ENCODE measurements at places on chromosomes 11 and 22.
A peak's percentile ranks its signal among the peaks of the same experiment; 100 is the strongest.

DNA sequence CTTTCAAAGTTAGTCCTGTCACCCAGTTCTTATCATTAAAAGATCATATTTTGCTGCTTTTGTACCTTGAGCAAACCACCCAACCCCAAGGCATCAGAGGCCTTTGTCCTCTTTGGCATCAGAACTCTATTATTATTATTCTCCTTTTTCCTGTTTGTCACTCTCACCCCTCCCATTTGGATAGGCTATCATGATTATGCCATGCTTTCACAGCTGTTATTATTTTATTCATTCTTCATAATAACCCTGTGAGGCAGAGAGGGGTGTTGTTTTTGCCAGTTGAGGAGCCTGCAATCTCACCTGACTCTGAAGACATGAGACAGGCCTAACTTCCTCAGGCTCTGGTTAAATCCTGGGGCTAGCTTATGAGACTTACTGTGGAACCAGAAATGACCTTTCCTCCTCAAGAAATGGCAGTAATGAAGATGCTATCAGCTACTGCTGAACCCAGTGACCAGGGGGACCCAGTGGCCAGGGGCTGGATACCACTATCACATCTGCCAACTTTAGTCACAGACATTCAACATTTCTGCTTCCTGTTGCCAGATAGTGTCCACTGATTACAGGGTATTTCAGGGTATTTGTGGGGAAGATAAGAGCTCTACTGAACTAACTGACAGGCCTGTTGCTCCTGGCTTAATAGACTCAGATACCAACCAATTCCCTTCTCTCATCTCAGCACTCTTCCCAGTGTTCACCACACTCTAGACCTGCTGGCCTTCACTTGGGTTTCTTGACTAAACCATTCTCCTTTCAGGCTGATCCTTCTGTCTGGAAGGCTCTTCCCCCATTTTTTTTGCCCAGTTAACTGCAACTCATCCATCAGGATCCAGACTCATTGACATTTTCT lies 11.8 kb upstream of the SWAP70 start:
- no peak for DNase-seq

- no peak for DNase-seq
These were observed 52.6 kb downstream of the ABTB2 start for GRCh38 chr11:34305193-34305592.

- no peak for DNase-seq
These were observed 408.7 kb downstream of the BRD1 start for GRCh38 chr22:49418943-49419342.

- DNase-seq: no peak
These were observed 470.1 kb upstream of the B3GAT1 start for GRCh38 chr11:134882141-134882540.

GRCh38 chr11:821512-822371 lies 3.0 kb downstream of the PNPLA2 start:
- no peak for DNase-seq

DNA sequence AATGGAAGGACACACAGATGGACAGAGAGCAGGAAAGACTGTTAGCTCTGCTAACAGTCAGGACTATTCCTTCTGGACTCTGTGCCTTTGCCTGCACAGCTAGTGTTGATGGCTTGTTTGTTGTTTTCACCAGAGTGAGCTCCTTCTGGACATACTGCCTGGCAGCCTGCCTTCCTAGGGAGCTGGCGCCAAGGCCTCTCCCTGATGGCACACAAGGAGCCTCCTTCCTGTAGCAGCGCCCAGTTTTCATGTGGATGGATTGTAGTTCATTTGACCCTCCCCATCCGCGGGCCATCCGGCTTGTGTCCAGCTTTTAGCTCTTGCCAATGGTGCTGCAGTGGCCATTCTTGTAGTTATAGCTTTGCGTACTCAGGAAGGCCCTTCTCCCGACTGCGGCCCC lies 16.6 kb upstream of the BCR start:
- DNase-seq: peak; percentile 17

- DNase-seq: no peak
These were observed 5.5 kb upstream of the IRAG1 start for GRCh38 chr11:10699072-10699471.

DNA sequence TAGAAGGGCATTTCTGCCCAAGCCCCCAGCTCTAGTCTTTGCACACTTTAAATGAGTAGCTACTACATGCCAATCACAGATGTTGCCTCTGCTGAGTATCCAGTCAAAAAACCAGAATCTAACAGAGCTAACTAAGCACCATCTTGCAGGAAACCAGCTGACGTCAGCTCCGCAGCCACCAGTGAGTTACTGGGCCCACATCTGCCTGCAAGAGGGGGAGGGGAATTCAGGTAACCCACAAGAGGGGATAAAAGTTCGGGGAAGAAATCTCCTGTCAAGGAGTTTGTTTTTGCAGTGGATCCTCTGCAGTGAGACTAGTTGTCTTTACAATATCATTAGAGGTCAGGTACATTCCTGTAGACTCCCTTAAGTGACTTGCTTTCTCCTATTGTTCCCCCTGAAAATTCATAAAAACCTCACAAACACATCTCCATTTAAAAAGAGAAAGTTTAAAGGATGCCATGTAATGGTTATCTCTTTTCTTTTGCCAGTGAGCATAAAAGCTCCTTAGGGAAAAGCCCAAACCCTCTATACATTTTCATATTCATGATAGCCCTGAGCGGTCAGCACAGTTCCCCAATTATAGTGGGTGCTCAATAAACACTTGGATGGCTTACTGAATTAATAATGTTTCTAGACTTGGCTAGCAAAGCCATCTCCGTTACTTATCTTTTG lies 9.3 kb downstream of the CD44 start:
- DNase-seq: no peak

- DNase-seq: peak; percentile 1
These were observed 91.2 kb downstream of the LUZP2 start for GRCh38 chr11:24588081-24588480.

DNA sequence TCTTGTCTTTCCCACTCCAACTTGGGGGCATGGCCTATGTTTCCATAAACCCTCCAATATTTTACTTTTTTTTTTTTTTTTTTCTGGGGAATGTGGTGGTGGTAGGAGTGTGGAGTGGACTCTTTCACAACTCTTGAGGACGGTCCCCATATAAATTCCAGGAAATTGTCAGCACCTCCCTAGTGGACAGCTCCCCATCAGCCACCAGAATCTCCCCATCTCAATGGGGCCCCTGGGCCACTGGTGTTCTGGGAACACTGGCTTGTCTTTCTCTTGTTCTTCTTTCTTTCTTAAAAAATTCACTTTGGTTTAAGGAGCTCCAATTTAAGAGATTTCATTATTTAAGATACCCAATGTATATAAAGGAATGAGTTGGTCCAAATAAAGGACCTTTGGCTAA lies 74.1 kb downstream of the ADM start:
- DNase-seq: peak; percentile 40

- DNase-seq: peak; percentile 85
These were observed 99.5 kb downstream of the MICAL3 start for GRCh38 chr22:17924735-17925364.

GRCh38 chr22:36330127-36330526 lies 57.6 kb downstream of the MYH9 start:
- DNase-seq: no peak

Measured in MCF 10A (cell line).